ENCODE measurements at places on chromosomes 7 and 10. TPM values are rescaled to one million over a fixed set of nuclear protein-coding genes. Genes with fewer than 3 reads are reported as not detected.

CPA4 gene
- total RNA-seq = not detected

PLXDC2 gene
- total RNA-seq = 0.04 TPM

IRF5 gene
- total RNA-seq = 4.0 TPM

SEMA3E gene
- total RNA-seq = not detected

CRHR2 gene
- not detected for total RNA-seq

SPAM1 gene
- total RNA-seq = not detected

CDK1 gene
- total RNA-seq = 99.7 TPM

DNA sequence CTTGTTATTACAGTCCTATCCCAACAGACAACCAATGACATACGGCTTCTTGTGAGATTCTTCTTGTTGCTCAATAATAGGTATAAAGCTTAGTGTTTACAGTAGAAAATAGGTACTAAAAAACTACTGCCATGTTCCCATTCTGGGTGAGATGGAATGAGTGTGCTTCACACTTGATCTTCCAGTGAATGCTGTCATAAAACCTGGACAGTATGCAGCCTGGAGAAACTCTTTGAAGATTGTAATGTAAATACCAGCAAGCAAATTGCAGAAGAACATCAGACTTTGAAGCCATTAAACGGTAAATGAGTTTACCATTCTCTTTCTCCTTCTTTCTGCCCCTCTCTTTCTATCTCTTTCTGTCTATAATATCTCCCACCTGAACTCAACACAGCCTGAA is 663.7 kb upstream of the COBL start:
- H3K36me3 ChIP-seq = no peaks in the 10 kb centered on the region
- no peak for DNase-seq
- no peaks in the 10 kb centered on the region for H3K27me3 ChIP-seq
- no peak overlapping the region for H3K27ac ChIP-seq
- no peaks in the 10 kb centered on the region for H3K4me1 ChIP-seq

DNA sequence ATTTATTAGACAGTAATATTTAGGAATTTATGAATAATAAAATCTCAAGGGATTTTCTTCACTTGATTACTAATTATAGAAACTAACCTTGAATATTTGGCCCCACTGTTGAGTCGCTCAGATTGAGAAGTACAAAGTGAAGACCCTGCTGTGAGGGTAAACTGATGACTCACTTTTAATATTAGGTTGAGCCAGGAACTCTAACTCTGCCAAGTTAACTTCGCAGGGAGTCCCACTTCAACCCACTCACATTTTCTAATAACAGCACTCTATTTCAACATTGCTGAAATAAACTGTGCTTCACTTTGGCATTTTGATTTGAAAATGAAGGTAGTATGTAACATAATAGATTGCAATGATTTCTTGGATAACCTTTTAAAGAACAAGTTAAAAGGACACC is 200.7 kb downstream of the POLR1F start:
- no peak for DNase-seq
- H3K27ac ChIP-seq = no peak overlapping the region
- H3K27me3 ChIP-seq = no peaks in the 10 kb centered on the region
- H3K4me3 ChIP-seq = no peak overlapping the region

DNA sequence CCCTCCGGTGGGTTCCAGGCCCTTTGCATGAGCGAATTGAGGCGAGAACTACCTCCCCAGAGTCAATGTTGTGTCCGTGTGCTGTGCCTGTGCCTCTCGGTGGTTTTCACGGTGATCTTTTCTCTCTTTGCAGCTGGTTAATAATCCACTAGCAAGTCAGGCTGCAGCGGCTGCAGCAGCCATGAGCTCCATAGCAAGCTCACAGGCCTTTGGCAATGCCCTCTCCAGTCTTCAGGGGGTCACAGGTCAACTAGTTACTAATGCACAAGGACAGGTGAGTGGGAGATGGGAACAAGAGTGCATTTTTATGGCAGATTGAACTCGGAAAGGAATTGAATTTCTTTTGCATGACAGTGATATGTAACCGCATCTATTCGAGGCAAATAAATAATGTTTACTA is 159.7 kb upstream of the YAE1 start:
- peaks cover 20% of the 10 kb centered on the region for H3K27me3 ChIP-seq
- no peaks in the 10 kb centered on the region for H3K36me3 ChIP-seq
- H3K4me3 ChIP-seq = no peak overlapping the region

GRCh38 chr7:44280636-44280992 is 44.8 kb downstream of the CAMK2B start:
- no peak for DNase-seq
- no peaks in the 10 kb centered on the region for H3K36me3 ChIP-seq
- H3K4me1 ChIP-seq = no peaks in the 10 kb centered on the region
- H3K27ac ChIP-seq = no peak overlapping the region
- no peaks in the 10 kb centered on the region for H3K27me3 ChIP-seq

DNA sequence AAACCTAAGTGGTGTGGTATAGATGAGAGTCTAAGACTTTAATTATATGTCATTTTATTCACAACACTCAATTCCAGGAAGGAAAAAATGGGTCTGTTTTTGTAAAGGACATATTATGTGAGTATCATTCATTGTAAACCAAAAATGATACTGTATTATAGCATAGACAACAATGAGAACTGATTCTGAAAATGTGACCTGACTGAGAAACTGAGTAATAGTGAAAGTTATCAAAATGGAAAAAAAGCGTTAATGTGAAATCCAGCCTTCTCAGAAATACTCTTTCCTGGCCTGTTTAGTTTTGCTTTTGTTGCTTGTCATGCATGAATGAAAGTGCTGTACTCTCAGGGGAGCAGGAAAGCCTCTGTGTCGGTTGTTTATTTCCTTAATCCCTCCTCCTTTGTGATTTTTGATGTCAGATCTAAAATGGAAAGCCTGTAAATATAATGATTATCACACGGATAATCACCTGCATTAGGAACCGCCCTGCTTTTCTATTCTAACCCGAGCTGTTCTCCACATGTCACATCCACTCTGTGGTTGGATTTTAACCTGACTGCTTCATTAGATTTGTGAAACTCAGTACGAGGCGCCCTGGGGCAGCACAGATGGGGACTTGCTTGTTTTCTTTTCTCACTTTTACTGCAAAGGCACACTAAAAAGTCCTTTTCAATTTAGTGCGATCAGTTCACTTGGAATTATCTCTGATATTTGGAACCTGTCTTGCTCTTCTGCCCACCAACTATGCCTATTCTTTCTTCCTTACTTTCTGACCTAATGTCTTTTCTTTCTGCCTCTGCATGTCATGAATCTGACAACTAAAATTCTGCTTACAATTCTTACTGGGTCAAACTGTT is 240.9 kb upstream of the KAT6B start:
- DNase-seq = peak; percentile 53
- H3K36me3 ChIP-seq = peaks cover 28% of the 10 kb centered on the region
- H3K4me3 ChIP-seq = peak overlapping the region; percentile 79
- no peaks in the 10 kb centered on the region for H3K27me3 ChIP-seq
- peak overlapping the region; percentile 94 for H3K27ac ChIP-seq

DNA sequence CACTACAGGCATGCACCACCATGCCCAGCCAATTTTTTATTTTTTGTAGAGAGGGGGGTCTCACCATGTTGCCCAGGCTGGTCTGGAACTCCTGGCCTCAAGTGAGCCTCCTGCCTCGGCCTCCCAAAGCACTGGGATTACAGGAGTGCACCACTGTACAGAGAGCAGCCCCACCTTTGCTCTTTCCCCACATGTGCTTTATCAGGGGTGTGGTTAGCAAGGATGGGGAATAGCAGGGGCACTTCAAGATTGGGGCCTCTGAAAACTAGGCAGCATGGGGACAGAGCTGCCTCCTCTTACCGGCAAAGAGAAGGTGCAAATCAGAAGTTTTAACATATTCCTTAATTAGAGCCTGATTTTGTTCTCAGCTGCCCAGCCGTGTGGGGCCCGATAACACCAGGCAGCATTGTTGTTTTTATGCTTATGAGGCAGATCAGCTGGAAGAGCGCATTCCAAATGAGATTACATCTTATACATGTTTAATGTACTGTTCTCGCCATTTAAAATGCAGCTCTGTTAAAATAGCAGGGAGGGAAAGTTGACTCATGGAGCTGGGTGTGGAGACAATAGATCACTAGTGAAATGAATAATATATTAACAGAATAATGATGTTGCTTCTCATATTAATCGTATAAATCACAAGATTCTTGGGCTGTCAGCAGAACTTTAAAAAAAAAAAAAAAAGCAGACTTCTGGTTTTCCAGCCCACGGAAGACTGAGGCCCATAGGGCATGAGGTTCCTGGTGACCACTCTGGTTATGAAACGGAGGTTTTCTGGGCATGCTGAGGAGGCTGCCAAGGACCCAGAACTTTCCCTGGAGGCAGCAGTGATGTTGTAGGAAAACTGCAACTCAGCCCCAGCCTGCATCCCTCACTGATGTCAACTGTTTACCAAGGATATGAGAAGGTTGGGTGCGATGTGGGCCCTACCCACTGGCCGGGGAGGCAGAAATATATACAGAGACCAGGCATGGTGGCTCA is 62.5 kb downstream of the TMEM130 start:
- no peaks in the 10 kb centered on the region for H3K4me1 ChIP-seq
- H3K27ac ChIP-seq = no peak overlapping the region
- no peaks in the 10 kb centered on the region for H3K36me3 ChIP-seq
- H3K4me3 ChIP-seq = no peak overlapping the region

GRCh38 chr7:50552921-50553320 is 12.3 kb downstream of the DDC start:
- H3K4me1 ChIP-seq = no peaks in the 10 kb centered on the region
- no peak overlapping the region for H3K27ac ChIP-seq
- H3K36me3 ChIP-seq = no peaks in the 10 kb centered on the region
- H3K4me3 ChIP-seq = no peak overlapping the region

DNA sequence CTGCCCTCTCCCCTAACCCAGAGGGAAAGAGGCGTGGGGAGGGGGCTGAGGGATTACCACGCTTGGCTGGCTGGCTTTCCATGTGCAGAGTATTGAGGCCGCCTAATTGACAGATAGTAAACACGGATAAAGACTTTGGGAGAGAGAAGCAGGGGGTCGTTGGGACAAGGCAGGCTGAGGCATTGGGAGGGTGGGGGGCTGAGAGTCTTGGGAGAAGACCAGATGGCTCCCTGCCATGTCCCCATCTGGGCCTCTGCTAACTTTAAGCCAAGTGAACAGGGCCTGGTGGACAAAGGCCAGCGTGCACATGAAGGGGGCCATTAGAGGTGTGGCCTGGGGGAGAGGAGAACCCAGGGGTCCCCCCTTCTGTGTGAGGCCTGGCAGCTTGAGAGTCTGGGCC is 55.4 kb upstream of the MXI1 start:
- no peak for DNase-seq
- peaks cover 88% of the 10 kb centered on the region for H3K27me3 ChIP-seq

DNA sequence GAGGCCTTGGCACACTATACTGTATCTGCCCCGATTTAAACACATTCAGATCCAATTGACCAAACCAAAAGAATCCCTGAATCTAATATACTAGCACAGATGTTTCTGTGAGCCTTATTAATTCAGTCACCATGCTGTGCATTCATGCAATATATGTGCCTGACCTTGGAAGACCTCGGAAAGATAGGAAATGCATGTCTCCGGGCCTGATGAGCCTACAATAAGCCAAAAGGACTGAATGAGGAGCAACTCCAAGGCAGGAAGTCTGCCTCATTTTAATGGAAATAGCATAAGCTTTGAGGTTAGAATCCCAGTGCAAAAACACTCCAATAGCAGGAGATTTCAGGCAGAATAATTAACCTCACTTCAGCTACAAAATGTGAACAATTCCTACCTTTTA is 316.7 kb downstream of the LRRTM3 start:
- H3K4me1 ChIP-seq = no peaks in the 10 kb centered on the region
- no peak overlapping the region for H3K27ac ChIP-seq
- DNase-seq = no peak
- no peaks in the 10 kb centered on the region for H3K27me3 ChIP-seq

GRCh38 chr10:61973169-61973568 is 71.7 kb downstream of the ARID5B start:
- H3K4me3 ChIP-seq = no peak overlapping the region
- DNase-seq = no peak
- H3K27me3 ChIP-seq = no peaks in the 10 kb centered on the region
- H3K27ac ChIP-seq = no peak overlapping the region
- H3K4me1 ChIP-seq = peaks cover 32% of the 10 kb centered on the region

GRCh38 chr10:1272079-1272776 is 216.0 kb downstream of the WDR37 start:
- no peaks in the 10 kb centered on the region for H3K36me3 ChIP-seq
- no peak overlapping the region for H3K27ac ChIP-seq
- no peaks in the 10 kb centered on the region for H3K4me1 ChIP-seq
- H3K4me3 ChIP-seq = no peak overlapping the region

DNA sequence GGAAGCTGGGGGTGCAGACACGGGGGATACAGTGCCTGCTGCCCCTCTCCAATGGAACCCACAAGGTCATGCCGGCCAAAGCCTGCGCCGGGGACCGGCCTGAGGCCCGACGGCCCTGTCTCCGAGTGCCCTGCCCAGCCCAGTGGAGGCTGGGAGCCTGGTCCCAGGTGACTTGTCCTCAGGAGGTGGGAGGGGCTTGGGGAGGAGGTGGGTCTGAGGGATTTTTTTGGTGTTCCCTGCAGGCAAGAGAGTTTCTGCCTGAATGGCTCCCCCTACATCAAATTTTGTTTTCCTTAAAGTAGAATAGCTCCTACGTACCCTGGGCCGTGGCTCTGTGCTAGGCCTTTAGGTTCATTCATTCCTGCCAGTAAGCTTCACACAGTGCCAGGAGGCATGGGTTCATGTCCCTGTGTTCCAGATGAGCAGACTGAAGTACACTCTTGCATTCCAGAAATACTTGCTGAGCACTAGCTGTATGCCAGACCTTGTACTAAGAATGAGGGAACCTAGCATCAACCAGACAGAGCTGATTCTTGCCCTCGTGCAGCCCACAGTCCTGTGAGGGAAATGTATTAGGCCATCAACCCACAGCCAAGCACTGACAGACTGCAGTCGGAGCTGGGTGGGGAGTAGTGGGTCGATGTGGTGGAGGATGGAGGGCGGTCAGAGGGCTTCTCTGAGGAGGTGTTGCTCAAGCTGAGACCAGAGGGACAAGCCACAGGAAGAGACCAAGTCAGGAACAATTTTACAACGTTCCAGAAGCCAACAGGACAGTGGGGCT is 31.1 kb downstream of the TBATA start:
- H3K27ac ChIP-seq = no peak overlapping the region
- H3K4me1 ChIP-seq = peaks cover 6% of the 10 kb centered on the region
- DNase-seq = no peak
- no peaks in the 10 kb centered on the region for H3K27me3 ChIP-seq
- H3K36me3 ChIP-seq = no peaks in the 10 kb centered on the region
- H3K4me3 ChIP-seq = no peak overlapping the region

DNA sequence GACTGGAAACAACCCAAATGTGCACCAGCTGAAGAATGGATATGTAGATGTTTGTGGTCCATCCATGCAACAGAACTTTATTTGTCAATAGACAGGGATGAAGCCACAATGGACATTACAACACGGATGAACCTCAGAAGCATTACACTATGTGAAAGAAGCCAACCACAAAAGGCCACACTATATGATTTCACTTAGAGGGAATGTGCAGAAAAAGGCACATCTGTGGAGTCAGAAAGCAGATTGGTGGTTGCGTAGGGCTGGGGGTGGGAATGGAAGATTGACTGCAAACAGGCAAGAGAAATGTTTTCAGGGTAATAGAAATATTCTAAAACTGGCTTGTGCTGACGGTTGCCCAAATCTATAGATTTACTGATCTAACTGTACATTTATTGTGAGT is 34.3 kb upstream of the WASHC2A start:
- H3K27ac ChIP-seq = no peak overlapping the region
- H3K36me3 ChIP-seq = no peaks in the 10 kb centered on the region
- H3K4me1 ChIP-seq = no peaks in the 10 kb centered on the region
- H3K4me3 ChIP-seq = no peak overlapping the region
- DNase-seq = no peak
